Eye (tissue), 1 donor: ENCODE measurements at places on chromosomes 2 and 18.

- DNase-seq = no peak
Observed at GRCh38 chr2:16438613-16439321, 226.9 kb downstream of the CYRIA start.

DNA sequence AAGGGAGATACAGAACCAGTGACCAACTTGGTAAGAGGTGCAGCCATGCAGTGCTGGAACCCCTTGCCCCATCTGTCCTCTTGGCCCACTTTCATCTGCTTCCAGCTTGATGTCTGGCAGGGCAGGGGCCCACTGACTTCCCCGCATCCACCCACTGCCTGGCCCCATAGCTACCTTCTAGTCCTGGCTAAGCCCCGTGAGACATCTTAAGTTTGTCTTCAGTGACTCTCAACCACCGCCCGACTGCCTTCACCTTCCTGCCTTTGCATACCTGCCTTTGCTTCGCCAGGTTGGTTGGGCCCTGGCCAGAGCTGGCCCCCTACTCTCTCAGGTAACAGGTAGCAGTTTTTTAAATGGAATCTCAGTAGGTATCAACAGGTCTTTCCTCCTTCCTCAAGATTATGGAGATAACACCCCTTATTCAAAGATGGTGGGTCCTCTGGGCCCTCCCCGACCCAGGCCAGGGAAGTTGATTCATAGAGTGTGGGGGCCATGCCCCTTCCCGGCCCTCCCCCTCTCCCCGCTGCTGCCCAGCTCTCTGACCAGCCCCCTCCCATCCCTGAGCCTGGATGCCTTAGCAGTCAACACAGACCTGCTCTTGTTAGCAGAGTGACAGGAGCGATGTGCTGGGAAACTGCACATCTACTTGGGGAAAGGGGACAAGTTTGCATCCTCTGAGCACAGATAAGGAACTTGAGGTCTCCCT, 2.8 kb downstream of the ARID5A start:
- DNase-seq = no peak

GRCh38 chr2:62344472-62344871, 148.6 kb downstream of the B3GNT2 start:
- no peak for DNase-seq

DNA sequence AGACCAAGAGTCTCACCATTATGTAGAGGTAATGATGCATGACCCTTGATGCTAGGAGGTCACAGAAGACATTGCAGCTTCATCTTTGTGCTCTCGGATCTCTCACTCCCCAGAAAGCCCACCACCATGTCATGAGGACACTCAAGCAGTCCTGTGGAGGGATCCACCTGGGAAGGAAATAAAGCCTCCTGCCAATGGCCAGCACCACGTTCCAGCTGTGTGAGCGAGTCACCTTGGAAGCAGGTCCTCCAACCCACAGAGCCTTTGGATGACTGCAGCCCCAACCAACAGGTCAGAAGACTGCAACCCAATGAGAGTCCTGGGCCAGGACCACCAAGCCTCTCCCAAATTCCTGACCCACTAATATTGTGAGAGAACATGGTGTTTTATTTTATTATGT, 38.4 kb downstream of the CYP26B1 start:
- no peak for DNase-seq

- DNase-seq = no peak
Observed at GRCh38 chr2:109254174-109254904, 125.3 kb downstream of the SH3RF3 start.
